HS-27A (cell line): ENCODE measurements at places on chromosomes 5 and 9.

- no peak for DNase-seq
Measured at GRCh38 chr9:36640771-36641381, 68.2 kb downstream of the MELK start.

- no peak for DNase-seq
Measured at GRCh38 chr9:18501949-18502348, 28.0 kb downstream of the ADAMTSL1 start.

DNA sequence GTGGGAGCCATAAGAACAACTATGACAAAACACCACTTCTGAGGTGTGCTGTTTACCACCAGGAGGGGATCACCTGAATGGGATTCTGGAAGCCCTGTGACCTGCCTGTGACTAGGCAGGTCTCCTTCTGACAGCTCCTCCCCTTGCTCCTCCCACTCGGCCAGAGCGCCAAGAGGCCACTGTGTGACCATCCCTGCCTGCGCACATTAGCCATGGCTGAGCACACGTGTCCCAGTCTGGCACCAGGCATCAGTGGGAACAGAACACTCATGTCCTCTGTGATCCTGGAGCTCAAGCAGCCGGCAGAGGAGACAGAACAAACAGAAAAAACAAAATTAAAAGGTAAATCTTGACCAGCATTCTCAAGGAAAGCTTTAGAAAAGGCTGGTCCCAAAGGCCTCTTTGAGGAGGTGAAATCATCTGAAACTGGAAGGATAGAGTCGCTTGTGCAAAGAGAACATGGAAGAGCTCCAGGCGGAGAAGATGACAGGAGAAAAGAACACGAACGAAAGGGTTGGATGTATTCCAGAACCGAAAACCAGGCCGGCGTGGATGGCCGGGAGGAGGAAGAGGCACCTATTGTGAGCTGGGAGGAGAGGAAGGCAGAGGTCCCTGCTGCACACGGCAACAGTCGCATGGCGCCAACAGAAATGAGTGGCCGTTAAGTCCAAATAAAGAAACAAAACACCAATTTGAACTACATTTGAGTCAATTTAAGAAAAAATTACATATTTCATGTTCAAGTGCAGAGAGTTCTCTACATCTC is 5.1 kb downstream of the MED10 start:
- no peak for DNase-seq

- DNase-seq: no peak
Measured at GRCh38 chr9:122329597-122329996, 41.2 kb upstream of the PTGS1 start.

- DNase-seq: no peak
Measured at GRCh38 chr9:6902423-6902822, 144.7 kb downstream of the KDM4C start.

DNA sequence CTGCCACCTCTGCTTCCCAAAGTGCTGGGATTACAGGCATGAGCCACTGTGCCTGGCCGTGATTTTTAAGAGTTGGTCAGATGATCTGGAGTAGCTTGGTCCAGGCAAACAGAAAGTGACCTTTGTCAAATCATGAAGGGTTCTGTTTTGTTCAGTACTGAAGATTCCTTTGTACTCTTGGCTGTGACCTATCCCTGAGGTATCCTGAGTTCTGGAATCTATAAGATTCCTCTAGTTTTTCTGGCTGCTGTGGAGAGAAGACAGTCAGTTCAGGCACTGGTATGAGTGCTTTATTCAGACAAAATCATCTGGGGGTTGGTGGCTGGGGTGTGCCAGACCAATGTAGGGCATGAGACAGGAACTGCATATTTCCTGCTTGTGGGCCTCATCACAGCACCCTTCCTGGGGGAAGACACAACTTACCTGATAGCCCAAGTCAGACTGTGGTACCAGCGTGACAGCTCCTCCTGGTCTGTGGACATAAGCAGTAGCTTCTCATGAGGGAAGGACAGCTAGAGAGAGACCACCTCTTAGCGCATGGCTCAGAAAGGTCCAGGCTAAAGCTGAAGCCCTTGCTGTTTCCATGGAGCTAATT is 3.1 kb downstream of the ARHGEF39 start:
- no peak for DNase-seq

DNA sequence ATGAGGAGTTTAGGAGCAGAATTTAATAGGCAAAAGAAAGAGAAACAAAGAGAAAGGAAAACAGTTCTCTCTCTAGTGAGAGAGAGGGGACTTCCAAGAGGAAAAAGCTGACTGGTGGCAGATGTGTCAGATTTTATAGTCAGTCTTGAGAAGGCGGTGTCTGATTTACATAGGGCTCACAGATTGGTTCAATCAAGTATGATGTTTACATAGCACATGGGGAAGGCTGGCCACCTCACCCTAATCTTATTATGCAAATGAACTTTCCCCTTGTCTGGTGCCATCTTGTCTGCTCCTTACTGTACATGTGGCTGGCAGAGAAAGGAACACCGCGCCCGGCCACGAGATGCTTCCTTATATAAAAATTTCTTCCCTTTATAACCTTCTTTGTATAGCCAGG is 24.7 kb downstream of the UNC13B start:
- no peak for DNase-seq

DNA sequence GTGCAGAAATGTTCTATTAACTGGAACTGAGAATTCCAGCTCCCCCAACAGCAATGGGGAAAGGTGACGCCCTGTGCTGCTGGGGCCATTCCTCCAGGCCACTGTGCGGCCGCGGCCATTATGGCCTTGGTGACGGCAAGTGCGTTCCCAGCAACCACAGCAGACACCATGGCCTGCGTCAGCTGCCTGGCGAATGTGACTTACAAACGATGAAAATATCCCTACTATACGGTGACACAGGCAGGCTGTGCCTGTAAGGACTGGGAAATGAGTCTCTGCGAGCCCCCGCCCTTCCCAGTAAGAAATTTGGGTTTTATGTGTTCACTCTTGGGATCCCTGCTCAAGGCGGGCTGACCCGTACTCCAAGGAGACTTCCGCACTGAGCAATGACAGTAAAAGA is 20.6 kb downstream of the CLPTM1L start:
- no peak for DNase-seq

DNA sequence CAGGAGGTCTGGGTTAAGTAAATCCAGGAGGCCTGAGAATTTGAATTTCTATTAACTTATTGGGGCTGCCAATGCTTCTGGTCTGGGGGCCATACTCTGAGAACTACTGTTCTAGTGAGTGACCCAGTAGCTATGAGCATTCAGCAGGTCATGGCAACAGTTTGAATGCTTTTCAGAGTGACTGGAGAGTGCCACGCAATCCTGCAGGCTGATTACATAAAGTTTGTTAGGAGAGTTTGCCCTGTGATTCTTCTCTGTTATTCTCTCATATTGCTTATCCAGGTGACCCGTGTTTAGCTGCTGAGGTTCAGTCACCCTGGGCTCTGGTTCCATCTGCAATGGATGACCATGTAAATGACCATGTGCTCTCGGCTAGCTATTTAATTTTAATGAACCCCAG is 22.2 kb upstream of the TMED7 start:
- DNase-seq: no peak

DNA sequence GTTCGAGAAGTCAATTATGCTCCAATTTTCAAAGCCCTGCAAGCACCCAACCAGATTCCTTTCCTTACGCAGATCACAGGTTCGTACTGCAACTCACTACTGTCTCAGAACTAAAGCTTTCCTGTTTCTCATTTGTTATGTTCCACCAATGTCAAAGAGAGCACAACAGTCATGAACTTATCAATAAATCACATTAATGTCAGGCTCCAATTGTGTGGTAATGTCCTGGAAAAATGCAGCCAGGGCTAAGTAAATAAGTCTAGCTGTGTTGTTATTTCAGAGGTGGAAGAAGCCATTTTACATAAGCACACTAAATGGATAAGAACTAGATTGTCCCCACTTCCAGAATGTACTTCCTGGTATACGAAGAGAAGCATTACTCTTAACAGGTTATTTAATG is 488.6 kb upstream of the PTGER4 start:
- no peak for DNase-seq

DNA sequence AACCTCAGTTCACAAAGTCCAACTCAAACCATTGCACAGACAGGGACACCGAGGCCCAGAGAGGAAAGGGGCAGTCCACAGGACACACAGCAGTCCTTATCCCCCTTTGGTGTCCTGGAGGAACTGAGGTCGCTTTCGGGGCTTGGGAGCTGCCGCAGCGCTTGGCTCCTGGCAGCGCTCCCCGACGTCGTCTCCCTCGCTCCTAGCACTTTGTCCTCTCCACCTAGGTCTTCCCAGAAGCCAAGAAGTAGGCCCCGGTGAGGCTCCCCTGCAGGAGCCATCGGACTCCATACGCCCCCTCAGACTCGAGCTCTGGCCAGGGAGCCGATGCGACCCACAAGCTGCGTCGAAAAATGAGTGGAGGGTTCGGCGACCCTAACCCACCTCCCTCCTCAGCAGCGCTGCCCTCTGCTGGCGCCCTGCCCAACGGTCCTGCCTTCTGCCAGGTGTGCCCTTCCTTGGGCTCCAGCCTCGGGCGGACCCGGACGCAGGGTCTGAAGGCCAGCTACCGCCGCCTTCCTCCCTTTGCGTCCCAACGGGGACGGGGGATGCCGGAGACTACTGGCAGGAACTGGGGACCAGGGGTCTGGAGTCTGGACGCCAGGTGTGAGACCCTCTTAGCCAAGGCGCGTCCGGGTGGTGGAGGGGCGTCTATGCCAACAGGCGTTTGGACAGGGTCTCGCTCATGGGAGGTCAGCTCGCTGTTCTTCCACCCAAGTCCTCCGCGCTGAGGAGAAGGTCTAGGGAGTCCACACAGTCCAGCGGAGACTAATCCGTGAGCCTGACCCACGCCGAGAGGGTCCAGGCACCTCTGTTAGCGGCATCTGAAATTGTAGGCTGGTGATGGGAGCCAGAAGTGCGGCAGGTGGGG is 2.1 kb upstream of the PRDM12 start:
- DNase-seq: no peak

DNA sequence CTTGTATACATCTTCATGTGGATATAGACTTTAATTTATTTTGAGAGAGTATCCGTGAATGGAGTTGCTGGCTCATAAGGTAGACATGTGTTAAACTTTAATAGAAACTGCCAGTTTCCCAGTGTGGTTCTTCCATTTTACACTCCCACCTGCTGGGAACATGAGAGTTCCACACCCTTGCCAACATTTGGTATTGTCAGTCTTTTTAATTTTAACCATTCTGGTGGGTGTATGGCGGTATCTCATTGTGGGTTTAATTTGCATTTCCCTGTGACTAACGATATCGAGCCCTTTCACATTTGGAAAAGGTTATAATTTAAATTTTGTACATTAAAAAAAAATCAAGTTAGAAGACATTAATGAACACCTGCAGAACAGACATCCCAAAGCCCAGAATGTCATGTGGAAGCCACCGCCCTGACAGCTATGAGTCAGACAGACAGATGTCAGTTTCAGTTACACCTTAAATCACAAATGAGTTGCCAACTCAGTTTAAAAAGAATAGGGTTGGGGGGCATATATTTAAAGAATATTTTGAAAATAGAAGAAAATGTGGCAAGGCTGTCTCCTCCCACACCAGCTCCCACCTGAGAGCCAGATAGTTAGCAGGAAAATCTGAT is 36.9 kb downstream of the ANKRD33B start:
- no peak for DNase-seq

DNA sequence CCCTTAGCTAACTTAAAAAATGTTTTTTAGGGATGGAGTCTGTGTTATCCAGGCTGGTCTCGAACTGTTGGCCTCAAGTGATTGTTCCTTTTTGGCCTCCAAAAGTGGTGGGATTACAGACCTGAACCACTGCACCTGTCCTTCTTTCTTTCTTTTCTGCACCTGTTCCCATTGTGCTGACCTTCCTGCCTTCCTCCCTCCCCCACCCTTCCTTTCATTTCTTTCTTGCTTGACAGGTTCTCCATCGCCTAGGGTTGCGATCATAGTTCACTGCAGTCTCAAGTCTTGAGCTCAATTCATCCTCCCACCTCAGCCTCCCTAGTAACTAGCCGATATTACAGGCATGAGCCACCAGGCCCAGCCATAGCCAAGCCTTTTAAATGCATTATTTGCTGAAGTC is 20.6 kb downstream of the JMY start:
- no peak for DNase-seq

DNA sequence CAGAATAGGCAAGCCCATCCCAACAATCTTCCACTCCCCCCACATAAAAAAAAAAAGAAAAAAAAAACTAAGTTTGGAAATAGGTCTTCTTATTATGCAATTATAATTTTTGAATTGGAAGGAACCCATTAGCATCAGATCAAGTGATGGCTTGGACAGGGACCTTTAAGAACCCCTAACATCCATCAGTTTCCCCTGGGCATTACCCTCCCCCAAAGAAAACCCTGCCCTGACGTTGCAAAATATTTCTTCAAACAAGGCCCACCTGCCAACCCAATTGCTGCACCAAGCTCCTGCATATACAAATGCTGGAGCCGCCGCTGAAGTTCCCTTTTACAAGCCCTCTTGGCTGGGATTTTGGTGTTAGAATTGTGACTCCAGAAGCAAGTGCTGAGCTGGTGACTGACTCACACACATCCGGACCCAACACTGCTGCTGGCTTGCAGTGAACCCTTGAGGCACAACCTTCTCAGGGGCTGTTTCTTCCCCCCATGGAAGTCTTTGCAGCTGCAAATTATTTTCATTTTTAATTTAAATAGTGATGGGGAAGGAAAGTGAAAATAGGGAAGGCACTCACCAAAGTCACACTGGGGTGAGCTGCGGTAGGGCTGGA is 56.1 kb upstream of the AFAP1L1 start:
- DNase-seq: no peak

DNA sequence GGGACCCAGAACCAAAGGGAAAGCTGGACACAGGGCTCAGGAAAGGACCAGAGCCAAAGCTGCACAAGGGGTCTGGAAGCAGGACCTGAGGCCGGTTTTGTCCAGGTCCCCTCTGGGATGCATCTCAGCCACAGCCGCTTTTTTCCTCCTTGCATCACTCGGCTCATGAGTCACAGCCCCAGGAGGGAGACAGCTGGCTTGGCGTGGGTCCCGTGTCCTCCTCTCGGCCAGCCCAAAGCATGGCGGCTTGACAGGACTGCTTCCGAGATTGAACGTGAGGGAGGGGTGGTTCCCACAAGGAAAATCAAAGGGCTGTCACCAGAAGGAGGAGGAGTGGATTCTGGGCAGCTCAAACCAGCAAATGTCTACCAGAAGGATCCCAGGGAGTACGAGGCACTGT is 56.7 kb upstream of the CPLX2 start:
- DNase-seq: peak; percentile 42

GRCh38 chr5:38257308-38258041 is 884 bp upstream of the EGFLAM start:
- DNase-seq: no peak

GRCh38 chr9:2354856-2355696 is 266.5 kb upstream of the VLDLR start:
- no peak for DNase-seq

- DNase-seq: no peak
Measured at GRCh38 chr5:127423173-127423798, 94.2 kb upstream of the PRRC1 start.

DNA sequence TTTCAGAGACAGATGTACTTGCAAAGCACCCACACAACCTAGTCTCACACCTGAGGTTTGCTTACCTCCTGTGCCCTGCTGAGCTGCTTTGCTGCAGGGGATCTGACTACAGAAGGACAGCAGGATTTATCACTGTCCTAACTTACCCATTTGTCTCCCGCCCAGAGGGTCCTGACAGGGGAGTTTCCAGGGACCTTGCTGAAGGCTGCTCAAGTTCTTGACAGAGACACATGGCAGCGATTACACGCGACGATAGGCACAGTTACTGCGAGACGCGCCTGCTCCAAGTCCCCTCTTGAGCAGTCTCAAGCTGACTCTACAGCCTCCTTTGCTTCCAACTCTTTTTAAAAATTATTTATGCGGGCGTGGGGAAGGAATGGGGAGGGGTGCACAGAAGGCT is 24.6 kb upstream of the GALNT10 start:
- no peak for DNase-seq

- DNase-seq: no peak
Measured at GRCh38 chr9:120937596-120937995, 11.0 kb upstream of the TRAF1 start.

- DNase-seq: no peak
Measured at GRCh38 chr9:34518110-34518616, 4.6 kb downstream of the ENHO start.
